Epithelial cell of proximal tubule (primary cell): ENCODE measurements at places on chromosomes 3 and 15. TPM values are rescaled to one million over a fixed set of nuclear protein-coding genes. Genes with fewer than 3 reads are reported as not detected.

Gene DNAH1
- total RNA-seq, result 0.29 and 0.51 TPM in 2 replicates

DNA sequence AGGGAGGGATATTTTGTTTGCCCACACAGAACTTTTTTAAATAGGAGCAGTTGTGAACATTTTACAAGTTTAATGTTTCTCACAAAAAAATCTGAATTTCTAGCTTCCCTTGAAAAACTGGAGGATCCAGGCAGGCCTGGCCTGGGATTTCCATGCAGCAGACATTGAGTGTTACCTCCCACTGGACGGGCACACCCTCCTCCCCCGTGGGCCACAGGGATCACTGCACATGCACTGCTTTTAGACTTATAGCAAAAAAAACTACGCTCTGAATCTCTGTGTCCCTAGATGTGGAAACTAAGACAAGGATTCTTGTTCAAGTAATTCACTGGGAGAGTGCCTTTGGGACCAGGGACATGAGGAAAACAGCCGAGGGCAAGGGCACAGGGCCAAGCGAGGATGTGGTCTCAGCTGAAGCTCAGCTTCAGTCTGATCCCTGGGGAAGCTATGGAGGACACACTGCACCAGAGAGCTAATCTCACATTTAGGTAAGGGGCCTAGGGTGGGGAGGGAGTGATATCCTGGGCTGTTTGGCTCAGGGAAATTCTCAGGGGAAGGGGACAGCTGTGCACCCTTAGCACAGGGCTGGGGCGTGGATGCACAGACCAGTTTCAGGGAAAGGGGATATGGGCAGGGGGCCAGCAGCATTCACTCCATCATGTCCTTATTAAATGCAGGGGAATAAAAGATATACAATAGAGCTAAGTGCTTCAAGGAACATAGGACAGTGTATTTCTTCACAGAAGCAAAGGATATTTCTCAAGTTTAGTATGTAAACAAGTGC, 46.0 kb downstream of the FSIP1 start:
- DNase-seq, result no peak

- DNase-seq, result no peak
Measured at GRCh38 chr3:167084545-167084944, 295.6 kb downstream of the ZBBX start.

- no peak for DNase-seq
Measured at GRCh38 chr3:54222316-54222715, 100.0 kb downstream of the CACNA2D3 start.

Gene HERC2
- total RNA-seq, result 22.7 and 42.7 TPM in 2 replicates

DNA sequence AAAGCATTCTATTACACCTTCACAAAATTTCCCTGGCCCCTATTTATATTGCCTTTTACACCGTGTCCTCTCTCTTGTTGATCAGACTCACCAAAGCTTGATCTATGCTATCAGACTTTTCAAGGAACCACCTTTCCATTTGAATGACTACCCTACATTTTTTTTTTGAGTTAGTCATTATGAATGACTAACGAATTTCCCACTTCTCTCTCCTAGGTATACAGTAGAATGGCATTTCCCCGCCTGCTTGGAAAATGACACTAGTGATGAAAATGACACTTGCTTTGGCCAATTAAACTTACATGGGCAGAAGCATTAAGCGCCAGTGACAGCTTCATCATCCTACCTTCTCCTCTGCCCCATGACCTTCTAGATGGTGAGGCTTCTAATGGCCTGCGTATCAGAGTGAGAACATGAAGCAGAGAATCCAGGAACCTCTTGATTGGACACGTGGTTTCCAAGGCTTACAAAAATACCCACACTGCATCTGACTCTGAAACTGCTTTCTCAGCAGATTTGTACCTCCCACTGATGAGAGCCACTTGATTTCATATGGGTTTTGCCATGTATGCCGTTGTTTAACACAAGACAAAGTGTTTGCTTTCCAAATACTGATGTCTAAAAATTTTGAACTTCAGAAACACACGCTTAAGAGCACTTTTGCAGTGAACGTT, 370.5 kb downstream of the CTNNB1 start:
- no peak for DNase-seq

Gene CPN2
- total RNA-seq, result not detected in 2 replicates

- DNase-seq, result no peak
Measured at GRCh38 chr15:92883163-92883875, 16.8 kb upstream of the CHD2 start.

Gene ARPIN
- total RNA-seq, result 9.1 and 10.4 TPM in 2 replicates
